ENCODE measurements at places on chromosomes 3 and 15.

DNA sequence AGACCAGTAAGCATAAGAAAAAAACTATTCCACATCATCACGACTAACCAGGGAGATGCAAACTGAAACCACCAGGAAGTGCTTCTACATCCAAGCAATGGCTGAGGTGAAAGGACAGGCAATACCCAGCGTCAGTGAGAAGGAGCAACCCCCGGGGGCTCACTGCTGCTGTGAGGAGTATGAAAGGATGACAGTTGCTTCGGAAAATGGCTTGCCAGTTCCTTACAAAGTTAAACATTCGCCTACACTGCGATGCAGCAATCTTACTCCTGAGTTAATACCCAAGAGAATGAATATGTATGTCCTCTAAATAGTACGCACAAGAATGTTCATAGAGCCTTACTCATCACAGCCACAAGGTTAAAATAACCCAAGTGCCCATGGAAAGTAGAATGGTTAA, 13.3 kb upstream of the PLXNA1 start:
- no peak for DNase-seq

- no peak for DNase-seq
These were observed 166.7 kb downstream of the NUP210 start for GRCh38 chr3:13253208-13253937.

DNA sequence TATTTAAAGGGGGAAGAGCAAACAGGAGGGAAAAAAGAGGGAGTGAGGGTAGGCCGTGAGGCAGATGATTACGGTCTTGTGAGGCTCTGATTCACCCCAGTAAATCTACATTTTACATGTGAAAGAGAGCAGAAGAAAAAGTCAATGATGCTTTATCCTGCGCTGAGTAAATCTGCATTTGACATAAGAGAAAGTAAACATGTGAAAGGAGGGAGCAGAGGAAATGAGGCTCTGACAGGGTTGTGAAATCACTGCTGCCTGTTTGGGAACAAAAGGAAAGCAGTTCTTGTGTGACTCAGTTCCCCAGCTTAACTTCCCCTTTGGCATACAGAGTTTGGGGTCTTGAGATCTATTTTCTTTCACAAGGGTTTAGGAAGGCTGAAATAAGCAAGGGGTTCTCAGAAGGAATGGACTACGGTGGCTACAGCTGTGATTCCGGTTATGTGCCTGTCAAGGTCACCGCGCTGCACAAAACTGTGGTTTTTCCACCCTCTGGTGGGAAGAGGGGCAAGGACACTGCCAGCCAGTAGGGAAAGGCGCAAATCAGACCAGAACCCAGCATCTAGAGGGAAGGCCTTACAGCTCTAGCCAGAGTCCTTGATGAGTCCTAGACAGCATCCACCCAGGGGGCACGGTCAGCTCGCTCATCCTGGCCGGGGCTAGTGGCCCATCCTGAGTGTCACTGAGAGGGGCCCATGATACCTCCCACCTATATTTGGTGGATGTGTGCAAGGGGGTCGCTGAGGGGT, 18.9 kb upstream of the HCN4 start:
- no peak for DNase-seq

DNA sequence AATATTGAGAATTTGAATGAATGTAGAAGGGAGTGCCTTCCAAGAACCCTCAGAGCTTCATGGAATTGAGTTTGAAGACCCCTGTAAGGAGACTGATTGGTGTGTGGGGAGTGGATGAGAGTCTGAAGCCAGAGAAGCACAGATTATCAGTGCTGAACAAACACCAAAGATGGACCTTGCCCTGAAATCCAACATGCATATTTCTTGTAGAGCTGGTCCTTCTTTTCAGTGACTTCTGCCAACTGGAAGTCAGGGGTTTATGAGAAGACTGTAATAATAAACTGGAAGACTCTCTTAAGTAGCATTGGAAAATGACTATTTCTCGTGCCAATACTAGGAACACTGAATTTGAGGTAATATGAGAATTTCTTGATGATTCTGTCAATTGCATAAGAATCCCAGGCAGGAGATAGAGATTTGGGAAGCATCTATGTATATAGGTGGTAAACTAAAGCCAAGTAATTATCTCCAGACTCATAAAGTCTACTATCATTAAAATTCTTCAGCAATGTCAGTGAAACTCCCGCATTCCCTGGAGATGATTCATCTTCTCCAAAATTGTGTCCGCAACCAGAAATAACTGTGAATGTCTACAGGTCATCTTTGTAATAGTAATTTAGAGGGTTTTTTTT, 213.8 kb downstream of the IL5RA start:
- DNase-seq, result no peak

- DNase-seq, result no peak
These were observed 116.7 kb upstream of the LPP start for GRCh38 chr3:188037195-188037718.

DNA sequence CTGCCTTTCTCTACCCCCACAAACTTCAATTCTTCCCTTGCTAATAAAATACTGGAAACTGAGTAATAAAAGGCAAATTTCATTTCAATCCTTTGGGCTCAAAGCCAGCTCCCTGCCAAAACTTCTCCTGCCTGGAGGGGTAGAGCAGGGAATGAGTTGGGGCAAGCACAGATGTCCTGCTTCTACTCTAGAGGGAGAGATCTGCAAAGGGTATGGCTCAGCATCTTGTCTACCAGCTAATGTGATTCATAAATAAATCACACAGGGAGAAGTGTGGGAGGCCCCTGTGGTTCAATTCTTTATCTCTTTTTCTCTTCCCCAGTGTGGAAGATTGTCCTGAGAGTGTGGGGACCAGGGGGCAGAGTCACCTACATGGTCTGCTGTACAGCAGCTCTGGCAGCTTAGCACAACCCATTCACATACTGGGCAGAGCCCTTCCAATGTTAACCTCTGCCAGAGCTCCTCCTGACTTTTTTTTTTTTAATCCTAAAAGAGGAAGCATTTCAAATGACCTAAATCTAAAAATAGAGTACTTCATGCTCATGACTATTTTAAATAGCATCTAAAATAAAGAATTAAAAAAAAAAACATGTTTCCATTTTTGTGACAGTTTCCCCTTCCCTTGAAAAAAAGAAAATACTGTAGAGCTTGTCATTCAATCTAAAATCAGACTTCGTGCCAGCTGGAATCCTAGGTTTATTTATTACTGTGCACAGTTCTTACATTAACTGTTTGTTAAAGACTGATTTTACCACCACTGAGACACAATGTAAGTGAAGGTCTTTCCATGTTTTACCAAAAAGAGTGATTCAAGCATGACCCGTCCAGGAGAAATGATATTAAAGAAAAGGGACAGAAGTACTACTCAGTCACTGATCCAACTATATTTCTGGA, 1083.7 kb upstream of the CFAP20DC start:
- no peak for DNase-seq

GRCh38 chr3:172087602-172088580, 48.5 kb downstream of the FNDC3B start:
- DNase-seq, result no peak

DNA sequence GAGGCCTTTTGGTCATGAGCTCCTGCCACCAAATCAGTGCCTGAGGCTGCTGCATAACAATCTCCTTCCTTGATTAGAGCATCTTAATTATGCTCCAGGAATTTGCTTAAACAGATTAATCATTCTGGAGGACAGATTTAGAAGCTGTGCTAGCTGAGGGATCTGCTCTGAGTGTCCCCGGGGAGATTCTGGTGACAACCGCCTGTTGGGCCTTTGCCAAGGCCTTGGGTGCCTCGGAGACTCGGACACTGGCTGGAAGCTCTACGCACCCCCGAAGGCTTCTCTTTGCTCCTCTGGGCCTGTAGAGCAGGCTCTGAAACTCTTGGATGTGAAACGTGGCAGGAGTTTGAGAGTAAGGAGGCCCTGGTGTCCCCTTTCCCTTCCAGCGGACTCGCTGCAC, 264.1 kb downstream of the CD47 start:
- DNase-seq, result no peak

- no peak for DNase-seq
These were observed 87.4 kb upstream of the ADAMTS17 start for GRCh38 chr15:100429116-100429728.

GRCh38 chr3:195556390-195556789, 13.3 kb upstream of the PPP1R2 start:
- no peak for DNase-seq
